NCI-H1048 (cell line): ENCODE measurements at places on chromosomes 16 and 17.

GRCh38 chr17:14333506-14333905 is 32.6 kb downstream of the HS3ST3B1 start:
- DNase-seq = no peak

DNA sequence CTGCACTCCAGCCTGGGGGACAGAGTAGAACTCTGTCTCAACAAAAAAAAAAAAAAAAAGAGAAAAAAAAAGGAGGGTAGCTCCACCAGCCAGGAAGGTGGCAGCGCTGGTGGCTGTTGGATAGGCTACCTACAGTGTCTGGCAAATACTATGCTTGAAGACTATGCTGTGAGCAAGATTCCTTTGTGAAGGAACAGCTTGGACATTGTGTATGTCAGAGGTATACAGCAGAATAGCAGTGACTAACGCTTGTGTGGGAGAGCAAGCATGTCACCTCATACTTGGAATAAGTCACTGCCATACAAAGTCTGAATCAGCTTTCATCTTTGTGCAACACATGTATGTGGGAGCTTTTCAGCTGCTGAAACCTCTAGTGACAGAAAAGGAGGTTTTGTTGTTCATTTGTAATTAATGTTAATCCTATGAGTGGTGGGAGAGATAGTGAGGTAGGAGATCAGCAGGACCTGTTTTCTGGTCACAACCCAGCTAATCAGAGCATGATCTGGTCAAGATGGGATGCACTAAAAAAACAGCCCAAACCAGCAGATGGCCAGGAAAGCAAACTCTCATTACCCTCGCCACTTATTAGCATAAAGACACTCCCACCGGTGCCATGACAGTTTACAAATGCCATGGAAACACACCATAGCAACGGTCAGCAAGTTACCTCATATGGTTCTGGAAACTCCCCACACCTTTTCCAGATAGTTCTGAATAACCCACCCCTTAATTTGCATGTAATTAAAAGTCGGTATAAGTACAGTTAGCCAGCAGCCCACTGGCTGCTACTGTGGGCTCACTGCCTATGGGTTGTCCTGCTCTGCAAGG is 6.8 kb upstream of the ITGAD start:
- DNase-seq = no peak

- DNase-seq = no peak
Measured at GRCh38 chr16:557463-558297, 2.5 kb upstream of the PRR35 start.

- no peak for DNase-seq
Measured at GRCh38 chr16:4378161-4378666, 6.6 kb downstream of the VASN start.

DNA sequence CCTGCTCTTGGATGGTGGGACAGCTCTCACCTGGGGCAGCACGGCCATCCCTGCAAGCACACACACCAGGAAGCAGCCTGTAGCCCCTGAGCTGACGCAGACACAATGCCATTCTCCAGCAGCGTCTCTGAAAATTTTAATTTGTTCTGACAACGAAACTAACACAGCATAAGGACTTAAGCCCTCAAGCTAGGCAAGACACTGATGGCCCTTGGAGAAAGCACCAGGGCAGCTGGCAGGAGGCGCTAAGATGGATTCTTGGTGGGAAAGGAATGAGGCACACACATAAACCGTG is 2.7 kb upstream of the LIMD2 start:
- no peak for DNase-seq
